COLO829 (cell line): ENCODE measurements at places on chromosomes 4 and X.

- DNase-seq, result peak; percentile 2
These were observed at the start of gene KLF8 for GRCh38 chrX:56232221-56233082. Gene KLF8, plus strand, starts transcription at chrX:56232356. Its CDS starts 979 bp downstream, at chrX:56233335.

GRCh38 chr4:105715692-105716278 is 7.2 kb downstream of the GSTCD start:
- DNase-seq, result peak; percentile 63

GRCh38 chr4:62130637-62131036 is 930.5 kb downstream of the ADGRL3 start:
- DNase-seq, result no peak

DNA sequence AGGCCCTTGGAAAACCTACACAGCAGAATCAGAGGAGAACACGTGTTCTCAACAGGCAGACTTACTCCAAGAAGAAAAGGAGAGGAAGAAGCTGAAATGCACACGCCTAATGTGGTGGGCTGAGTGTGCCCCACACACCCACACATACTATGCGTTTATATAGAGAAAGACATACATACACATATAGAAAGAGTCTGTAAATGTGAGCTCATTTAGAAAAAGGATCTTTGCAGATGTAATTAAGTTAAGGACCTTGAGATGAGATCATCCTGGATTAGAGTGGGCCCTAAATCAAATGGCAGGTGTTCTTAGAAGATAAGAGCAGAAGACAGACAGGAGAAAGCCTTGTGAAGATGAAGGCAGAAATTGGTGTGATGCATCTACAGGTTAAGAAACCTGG is 87.2 kb upstream of the KLF3 start:
- no peak for DNase-seq

GRCh38 chr4:41943506-41943905 is 8.3 kb downstream of the TMEM33 start:
- DNase-seq, result no peak

GRCh38 chr4:173213296-173213695 is 44.7 kb downstream of the GALNT7 start:
- no peak for DNase-seq

DNA sequence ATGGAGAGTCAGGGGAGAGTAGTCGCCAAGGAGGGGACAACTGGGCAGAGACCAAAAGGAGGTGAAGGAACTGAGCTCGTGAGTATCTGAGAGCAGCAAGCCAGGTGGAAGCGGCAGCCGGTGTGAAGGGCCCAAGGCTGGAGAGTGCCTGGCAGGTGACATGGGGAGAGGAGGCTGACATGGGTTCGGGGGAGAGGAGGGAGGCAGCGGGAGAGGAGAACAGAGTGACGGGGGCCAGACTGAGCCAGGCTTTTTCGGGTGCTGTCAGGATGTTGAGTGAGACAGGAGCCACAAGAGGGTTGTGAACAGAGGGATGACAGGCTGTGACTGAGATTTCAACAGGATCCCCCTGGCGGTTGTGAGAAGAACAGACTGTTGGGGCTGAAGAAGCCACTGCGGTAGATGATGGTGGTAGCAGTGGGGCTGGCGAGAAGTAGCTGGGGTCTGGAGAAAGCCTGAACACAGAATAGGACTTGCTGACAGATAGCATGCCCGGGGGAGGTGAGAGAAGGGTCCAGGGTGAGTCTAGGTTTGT is 5.7 kb downstream of the ELK1 start:
- no peak for DNase-seq

GRCh38 chr4:84875636-84876371 is 90.7 kb downstream of the WDFY3 start:
- no peak for DNase-seq
